Cortex of kidney (tissue), 1 donor: ENCODE measurements at places on chromosomes 16 and 17.

DNA sequence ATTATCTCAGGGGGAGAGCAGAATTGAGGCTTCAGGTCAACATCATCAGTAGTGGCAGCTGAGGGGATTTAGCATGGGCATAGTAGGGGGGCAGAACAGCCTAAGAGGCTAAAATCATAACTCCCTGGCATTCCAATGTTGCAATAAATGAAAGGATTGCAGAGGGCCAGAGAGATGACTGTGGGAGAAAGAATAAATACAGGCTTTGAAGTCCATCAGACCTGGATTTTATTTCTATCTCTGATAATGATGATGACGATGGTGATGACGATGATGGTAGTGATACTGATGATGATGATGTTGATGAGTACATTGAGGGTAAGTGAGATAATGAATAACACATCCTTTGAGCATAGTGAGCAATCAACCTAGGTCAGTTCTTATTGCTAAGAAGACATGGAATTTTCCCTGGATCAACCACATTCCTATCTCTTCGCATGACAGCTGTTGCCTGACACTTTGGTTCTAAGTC, 107.4 kb upstream of the CDH11 start:
- no peak for DNase-seq

GRCh38 chr16:69870761-69871160, 80.4 kb upstream of the CLEC18A start:
- no peak for DNase-seq

DNA sequence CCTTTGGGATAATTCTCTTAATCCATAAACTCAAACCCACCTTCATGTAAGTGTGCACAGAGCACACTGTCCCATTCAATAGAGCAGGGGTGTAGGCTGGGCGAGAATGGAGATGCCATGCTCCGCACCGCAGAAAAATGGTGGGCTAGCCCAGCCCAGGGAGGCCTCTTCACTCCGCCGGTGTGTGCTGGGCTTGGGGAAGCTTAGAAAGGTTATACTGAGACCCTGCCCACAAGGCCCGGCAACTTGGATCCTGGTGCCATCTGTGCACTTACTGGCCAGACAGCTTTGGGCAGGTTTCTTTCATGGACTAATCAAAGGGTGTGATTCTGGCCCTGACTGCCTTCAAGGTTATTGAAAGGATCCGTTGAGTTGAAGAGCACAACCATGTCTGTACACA, 3.7 kb upstream of the STAT5A start:
- DNase-seq, result no peak

DNA sequence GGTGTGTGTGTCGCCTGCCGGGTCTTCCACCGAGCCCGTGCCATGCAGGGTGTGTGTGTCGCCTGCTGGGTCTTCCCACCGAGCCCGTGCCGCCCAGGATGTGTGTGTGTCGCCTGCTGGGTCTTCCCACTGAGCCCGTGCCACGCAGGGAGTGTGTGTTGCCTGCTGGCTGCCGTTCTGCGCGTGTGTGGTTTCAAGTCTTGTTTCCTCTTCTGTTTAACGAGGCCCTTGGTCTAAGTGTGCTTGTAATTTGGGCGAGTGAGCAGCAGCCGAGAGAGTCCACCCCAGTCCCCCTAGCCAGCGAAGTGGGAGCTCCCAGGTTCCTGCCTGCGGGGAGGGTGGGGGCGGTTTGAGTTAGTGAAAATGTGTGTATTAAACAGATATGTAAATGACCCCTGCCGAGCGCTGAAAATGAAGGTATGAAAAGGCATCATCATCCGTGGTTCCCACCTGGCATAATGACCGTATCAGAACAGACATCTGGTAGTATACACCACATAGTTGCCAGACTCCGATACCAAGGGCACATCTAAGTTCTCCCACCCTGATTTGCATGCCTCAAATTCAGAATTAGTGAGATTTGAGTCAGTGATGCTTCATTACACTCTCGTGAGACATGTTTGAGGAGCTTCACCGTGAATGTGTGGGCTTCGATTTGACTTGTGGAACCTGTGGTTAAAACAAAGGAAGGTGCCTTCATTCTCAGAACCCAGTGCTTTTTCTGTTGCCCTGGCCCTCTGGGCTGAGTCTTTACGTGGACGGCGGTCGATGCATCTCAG, 114.5 kb upstream of the CHMP6 start:
- DNase-seq, result no peak

DNA sequence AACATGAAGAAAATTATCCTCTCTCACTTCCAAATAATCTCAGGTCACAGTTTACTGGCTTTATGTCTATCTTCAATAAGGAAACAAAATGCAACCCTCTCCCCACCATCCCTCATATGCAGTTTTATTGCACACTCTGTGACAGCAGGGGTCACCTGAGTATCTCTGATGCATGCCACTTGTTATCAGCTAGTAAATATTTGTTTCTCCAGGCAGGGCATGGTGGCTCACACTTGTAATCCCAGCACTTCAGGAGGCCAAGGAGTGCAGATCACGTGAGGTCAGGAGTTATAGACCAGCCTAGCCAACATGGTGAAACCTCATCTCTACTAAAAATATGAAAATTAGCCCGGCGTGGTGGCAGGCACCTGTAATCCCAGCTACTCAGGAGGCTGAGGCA, 61.1 kb downstream of the ADAMTS18 start:
- DNase-seq, result no peak

DNA sequence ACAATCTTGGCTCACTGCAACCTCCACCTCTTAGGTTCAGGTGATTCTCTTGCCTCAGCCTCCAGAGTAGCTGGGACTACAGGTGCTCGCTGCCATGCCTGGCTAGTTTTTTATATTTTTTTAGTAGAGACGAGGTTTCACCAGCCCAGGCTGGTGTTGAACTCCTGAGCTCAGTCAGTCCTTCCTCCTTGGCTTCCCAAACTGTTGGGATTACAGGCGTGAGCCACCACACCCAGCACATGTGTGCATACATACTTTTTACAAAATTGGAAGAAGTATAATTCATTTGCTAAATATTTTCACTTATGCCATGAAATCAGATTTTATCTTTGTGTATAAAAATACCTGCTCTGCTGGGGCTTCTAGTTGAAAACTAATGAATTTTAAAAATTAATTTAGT, 13.2 kb downstream of the BPTF start:
- DNase-seq, result no peak

- DNase-seq, result no peak
These were observed 12.0 kb downstream of the CA7 start for GRCh38 chr16:66856184-66856730.

DNA sequence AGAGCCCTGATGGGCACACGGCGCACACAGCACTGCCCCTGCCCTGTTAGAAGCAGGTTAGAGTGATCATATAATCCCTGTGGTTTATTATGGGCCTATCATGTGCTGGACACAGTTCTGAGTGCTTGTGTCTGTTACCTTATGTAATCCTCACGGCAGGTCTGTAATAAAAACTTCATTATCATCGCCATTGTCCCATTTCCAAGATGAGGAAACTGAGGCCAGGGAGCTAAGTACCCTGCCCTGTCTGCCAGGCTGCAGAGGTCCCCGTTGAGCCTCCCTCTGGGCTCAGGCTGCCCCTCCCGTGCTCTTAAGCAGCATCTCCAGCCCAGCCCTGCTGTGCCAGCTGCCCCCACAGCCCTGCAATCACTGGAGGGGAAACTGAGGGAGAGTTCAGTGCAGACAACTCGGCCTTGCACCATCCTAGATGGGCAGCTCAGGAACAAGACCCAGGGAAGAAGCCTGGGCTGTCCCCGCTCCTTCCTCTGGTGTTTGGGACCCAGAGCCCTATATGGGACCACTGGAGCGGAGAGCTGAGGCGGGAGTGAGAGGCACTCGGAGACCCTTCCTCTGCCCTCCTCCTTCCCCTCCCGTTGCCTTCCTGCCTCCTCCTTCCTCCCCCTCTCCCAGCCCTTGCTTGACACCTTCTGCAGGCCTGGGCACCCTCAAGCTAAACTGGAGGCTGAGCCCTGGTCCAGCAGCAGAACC, 42.0 kb downstream of the WNT3 start:
- DNase-seq, result no peak

GRCh38 chr17:77769215-77769614, 189.3 kb upstream of the TNRC6C start:
- DNase-seq, result no peak

GRCh38 chr17:51351890-51352289, 91.5 kb downstream of the UTP18 start:
- no peak for DNase-seq

DNA sequence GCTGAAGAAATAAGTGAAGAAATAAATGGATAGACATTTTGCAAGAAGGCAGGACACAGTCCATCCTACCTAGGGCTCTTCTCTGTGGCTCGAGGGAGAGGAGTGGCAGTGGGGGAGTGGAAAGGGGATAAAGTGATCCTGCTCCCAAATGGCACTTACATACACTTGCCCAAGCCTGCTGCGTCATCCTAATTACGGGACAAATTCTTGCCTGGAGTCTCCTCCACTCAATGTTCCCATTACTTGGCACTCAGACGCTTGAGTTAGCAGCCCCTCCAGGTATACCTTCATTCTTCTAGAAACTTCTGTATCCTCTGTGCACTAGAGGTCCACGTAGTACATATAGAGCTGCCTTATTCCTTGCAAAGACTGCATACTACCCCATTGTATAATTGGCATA, 15.7 kb upstream of the MAP3K14 start:
- no peak for DNase-seq

GRCh38 chr16:89322321-89323119, 105.0 kb downstream of the ZNF778 start:
- no peak for DNase-seq

GRCh38 chr17:17859909-17860765, 23.4 kb upstream of the SREBF1 start:
- no peak for DNase-seq

DNA sequence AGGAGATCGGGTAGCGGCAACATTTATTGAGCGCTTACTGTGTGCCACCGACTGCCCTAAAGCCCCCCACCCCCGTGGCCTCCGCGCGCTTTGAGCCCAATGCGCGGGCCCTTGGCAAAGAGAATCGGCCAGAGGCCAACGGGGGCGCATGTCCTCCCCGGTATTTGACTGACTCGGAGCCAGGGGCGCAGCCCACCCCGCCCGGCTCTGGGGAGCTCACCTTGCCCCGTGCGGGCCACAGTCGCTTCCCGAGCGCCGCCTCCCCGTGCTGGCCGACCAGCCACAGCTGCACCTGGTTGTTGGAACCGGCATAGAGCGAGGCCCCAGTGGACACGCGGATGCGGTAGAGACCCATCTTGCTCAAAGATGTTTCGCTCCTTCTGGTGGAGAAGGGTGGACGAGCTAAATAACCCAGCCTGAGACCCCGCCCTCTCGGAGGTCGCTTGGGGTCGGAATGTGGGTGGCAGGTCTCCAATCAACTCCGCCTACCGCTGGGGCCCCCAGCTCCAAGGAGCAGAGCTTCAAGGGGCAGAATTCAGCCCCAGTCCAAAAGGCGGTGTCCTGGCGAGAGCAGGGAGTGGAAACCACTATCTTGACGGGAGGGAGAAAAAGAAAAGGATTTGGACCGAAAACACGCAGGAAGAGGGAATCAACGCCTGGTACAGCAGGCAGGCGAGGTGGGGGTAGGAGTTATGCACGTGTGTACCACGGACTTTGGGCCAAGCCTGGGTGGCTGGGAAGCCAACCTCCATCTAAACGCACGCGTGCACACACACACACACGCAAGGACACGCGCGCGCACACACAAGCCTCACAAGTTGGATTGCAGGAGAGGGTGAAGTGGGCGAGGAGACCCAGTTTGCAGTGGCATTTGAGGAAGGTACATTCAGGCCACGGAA, at the start of gene ALOX15:
TSS of gene ALOX15 (minus strand) at position 382 of the 899 bp plus-strand sequence. CDS start at position 355, 27 bp downstream.
- DNase-seq, result no peak

GRCh38 chr17:53101706-53102105, 721.0 kb upstream of the KIF2B start:
- DNase-seq, result no peak

GRCh38 chr16:85553436-85554113, 59.5 kb upstream of the GSE1 start:
- no peak for DNase-seq

DNA sequence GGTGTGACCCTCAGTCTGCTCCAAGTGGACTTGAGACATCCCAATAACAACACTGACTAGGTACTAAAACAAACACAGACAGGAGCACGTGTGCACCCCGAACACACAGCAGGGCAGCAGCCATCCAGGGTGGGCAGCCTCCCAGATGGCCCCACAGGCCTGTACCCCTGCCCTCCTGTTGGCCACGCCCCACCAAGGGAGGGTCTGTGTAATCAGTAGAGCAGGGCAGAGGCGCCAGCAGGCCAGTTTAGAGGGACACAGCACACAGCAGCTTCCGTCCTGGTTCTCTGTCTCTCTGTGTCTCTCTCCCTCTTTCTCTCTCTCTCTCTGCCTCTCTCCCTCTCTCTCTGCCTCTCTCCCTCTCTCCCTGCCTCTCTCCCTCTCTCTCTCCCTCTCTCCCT, 21.4 kb downstream of the ACTG1 start:
- DNase-seq, result no peak

- DNase-seq, result no peak
These were observed 20.9 kb downstream of the ITGB3 start for GRCh38 chr17:47274319-47275069.

DNA sequence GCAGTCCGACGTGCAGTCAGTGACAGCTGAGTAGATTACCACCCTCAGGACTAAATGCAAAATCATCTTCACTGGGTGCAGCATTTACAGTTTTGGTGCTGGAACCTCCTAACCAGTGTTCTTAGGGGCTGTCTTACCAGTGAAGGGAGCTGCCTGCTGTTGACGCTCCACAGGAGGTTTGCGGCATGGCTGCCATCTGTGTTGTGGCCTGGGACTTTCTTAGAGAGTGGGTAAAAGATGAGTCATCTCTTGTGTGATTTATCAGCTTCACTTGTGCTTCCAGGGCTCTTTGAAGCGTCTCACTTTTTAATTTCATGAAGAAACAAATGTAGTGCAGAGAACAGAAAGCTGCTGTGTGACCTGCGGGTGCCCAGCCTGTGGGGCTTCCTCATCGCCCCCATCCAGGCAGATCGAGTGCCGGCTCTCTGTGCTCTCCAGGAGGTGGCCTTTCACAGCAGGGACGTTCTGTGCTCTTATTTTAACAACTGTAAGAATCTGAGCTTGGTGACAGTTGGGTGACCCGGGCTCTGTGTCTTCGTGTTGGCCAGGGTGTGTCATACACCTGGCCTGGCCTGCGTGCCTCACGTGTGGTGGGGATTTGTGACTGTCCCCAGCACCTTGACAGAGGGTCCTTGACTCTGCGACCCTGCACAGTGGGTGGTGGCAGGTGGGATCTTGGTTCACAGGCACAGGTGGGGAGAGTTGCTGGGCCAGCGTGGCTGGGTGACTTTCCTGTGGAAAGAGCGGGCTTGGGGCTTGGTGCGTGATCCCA, 24.3 kb upstream of the ZNF750 start:
- DNase-seq, result no peak

- DNase-seq, result no peak
These were observed 22.2 kb downstream of the SOST start for GRCh38 chr17:43736389-43736788.
